Activated T-cell treated with anti-CD3 and anti-CD28 coated beads for 48 hours (primary cell): ENCODE measurements at places on chromosomes 5 and 9.

DNA sequence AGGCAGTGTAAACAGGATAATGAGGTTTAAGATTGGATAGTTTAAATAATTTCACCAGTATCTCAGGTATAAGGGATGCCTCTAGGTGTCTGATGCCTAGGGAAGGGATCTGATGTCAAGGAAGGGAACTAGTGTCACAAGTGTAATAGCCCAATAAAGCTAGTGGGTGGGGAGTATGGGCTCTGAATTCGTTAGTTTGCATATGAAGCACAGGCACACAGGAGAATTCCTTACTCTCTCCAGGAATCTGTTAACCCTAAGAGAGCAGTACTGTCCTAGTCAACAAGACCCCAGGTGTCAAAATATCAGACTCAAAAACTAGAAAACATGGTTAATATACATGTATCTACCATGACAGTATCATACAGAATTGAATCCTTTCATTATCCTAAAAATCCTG lies 352.5 kb upstream of the CYLC2 start:
- no peak for DNase-seq

DNA sequence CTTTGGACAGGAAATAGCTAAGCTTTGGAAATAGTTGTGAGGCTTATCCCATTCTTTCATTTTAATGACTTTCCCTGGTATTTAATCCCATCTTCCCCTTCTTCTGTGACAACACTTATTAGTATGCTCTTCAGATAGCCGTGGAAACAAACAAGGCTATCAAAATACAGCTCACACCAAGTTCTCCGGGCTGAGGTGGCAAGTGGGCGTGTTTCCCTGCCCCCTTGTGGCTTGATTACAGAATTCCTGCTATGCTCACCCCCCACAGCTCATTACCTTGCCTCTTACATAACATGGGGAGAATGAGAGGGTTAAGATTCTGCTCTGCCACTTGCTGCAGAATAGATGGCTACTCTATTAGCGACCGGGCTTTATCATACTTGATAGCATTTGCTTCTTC lies 437.1 kb upstream of the TLE4 start:
- DNase-seq: no peak

DNA sequence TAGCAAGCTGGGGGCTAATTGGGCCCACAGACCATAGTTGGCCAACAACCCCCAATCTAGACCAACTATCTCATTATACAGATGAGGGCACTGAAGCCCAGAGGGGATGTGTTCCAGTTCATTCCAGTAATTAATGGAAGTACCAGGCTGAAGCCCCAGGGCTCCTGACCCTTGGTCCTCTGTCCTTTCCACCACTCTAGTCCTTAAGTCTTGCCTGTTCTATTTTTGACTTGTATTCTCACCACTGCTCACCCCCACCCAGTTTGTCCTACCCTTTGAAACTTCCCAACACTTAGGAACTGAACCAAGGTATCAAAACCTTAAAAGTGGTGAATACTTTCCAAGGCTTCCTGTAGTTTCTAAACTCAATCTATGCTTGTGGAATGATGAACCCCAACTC lies 407.4 kb downstream of the ENC1 start:
- DNase-seq: no peak

DNA sequence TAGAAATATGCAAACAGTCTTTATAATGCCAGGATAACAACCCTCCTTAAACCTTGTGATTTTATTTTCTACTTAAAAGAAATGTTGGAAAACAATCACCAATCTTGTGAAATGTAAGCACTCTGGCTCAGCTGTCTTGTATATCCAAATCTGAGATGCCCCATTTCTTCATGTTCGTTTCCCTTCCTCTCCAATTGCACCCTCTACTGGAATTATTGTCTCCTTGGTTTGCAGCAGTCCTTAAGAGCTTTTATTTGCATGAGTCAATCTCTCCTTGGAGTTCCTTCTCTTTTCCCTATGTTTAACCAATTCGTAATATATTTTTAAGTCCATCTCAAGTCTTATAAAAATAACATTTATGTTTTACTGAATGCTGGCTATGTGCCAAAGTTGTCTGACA lies 362.0 kb upstream of the CDH10 start:
- no peak for DNase-seq

GRCh38 chr5:31029925-31030324 lies 163.6 kb upstream of the CDH6 start:
- DNase-seq: no peak

DNA sequence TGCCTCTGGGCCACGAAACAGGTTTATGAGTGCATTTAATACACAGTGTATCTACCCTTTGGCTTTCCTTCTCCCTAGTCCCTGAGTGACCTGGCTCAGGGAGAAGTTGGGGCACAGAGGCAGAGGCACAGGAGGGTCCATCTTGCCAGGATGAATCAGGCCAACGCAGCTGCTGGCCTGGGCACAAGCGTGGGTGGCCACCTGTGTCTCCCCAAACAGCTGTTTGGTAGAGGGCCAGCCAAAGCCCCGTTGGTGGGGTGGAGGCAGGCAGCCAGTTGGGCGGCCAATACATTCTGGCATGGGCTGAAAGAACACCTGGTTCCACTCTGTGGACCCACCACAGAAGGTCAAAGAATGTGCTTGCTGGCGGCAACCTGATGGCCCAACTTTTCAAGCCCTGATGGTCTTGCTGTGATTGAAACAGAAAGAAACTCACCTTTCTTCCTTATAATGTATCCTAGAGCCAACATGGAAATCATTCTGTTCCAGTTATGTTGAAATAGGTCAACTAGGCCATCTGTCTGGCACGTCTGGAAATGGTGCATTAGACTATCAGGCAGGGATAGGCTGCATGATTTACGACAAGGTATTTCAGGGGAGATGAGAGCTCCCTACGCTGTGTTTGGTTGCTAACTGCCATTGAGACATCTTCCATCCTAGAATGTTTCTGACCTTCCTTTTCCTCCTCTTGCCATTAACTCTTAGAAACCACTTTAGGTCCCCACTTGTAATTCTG lies 337.4 kb downstream of the ADAMTS6 start:
- DNase-seq: no peak

DNA sequence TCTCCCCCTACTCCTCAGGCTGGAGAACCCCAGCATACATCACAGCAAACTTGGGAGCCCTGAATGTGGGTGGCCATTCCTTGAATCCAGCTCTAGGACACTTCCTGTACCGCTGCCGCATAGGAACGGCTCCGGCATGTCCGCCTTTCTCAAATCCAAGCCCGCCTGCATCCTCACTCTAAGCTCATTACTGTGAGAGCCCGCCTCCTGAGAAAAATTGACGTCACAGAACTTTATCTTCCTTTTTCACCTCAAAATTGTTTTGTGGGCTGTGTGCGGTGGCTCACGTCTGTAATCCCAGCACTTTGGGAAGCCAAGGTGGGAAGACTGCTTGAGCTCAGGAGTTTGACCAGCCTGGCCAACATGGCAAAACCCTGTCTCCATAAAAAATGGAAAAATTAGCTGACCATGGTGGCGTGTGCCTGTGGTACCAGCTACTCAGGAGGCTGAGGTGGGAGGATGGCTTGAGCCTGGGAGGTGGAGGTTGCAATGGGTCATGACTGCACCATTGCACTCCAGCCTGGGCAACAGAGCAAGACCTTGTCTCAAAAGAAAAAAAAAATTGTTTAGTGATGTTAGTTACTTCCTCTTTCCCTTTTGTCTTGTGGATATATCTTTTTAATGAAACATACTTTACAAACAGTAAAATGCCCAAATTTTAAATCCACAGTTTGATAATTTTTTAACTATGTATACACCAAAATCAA lies 22.8 kb downstream of the RNF44 start:
- DNase-seq: no peak

DNA sequence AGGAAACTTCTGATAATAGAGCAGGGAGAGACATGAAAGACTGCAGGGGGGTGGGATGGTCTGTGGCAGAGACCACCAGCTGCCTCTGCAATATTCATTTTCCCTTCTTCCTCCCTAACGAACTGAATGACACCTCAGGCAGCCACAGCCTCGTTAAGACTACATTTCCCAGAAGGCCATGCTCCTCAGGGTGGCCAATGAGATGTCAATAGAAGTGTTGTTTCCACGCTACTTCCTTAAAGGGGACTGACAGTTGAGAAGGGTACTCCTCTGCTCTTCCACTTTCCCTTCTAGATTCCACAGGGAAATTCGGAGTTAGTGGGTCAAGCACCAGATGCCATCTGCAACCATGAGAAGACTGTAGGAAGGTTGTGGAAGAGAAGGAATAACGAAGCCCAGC lies 52.0 kb upstream of the DAPK1 start:
- DNase-seq: no peak

DNA sequence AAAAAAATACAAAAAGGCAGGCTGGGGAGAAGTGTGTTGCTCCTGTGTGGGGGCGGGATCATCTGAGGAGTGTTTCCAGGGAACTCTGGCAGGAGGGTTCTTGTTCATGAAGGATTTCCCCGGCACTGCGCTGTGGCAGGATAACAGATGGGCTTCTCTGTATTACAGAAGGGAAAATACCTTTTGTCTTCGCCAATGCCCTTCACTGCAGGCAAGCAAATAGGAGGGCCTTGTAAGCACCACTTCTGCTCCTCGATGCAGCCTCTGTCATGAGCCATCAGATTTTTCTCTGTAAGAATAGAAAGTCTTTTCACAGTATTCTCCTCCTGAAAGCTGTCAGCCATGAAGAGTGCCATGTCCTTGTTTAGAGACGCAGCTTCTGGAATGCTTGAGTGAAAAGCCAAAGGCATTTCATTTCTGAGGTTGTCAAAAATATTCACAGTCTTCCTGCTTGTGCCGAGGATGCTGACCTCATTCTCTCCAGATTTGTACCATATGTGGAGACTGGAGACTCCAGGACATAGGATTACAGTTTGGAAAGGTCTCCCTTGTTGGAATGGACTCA lies 294.0 kb downstream of the YTHDC2 start:
- no peak for DNase-seq

GRCh38 chr9:134492721-134493460 lies 148.7 kb upstream of the COL5A1 start:
- DNase-seq: no peak

- DNase-seq: no peak
These were observed 50.8 kb downstream of the GPR21 start for GRCh38 chr9:123084256-123084655.

GRCh38 chr9:89323390-89323789 lies 5.1 kb downstream of the SECISBP2 start:
- DNase-seq: no peak

- no peak for DNase-seq
These were observed at the start of gene TENT4A for GRCh38 chr5:6713274-6714225. Gene TENT4A (plus strand): TSS chr5:6713432. CDS start chr5:6713984, 552 bp downstream.

- no peak for DNase-seq
These were observed 338.6 kb upstream of the TNC start for GRCh38 chr9:115456515-115456914.

GRCh38 chr5:128304088-128304487 lies 220.5 kb downstream of the SLC12A2 start:
- DNase-seq: no peak

DNA sequence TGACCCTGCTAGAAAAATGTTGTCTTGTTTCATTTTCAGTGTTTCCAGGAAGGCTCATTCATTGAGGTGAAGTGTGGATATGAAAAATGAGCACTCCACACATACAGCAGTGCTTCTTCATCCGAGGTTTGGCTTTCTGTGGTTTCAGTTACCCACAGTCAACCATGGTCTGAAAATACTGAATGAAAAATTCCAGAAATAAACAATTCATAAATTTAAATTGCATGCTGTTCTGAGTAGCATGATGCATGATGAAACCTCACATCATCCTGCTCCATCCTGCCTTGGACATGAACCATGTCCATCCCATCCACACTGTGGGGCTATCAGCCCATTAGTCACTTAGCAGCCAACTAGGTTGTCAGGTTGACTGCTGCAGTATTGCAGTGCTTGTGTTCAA lies 10.4 kb upstream of the SLC45A2 start:
- no peak for DNase-seq

DNA sequence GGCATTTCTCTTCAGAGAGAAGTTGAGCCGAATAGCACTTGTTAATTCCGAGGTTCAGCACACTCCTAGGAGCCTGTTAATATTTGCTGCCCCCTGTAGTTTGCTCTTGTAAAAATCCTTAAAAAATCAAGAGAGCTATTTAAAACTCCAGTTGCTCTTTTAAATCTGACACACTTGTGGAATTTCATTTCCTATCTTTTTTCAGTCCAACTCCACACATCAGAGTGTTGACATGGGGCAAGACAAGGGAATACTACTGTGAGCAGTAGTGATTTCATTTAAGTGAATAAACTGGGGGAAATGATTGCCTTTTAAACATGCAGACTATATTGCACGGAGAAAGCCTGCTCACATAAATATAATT lies 1096.3 kb upstream of the DMAC1 start:
- DNase-seq: no peak

GRCh38 chr9:135126451-135127187 lies 39.2 kb downstream of the OLFM1 start:
- DNase-seq: no peak

DNA sequence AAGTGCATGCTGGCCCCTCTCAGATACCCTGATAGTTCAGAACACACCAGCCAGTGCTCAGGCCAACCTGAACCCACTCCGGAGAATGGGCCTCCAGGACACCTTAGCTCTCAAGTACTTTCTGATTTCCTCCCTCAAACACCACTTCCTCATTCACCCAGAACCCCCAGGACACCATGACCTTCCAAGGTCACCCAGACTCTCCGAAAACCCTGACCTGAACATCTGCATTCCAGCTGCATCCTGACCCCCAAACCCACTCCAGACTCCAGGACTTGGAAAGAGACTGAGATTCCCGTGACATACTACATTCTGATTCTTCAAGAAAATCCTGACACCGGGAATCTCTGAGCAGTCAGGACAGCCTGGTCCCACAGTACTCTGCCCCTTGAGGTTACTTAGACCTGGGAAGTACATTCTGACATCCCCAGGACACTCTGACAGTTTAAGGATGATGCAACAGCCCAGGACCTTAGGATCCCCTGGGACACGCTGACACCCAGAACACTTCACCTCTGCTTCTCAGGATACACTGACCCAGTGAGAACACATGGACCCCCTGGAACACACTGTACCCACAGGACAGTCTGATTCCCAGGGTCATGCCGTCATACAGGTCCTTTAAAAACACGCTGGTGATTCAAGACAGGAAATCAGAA lies 747 bp upstream of the PROP1 start:
- no peak for DNase-seq

GRCh38 chr9:16387382-16387781 lies 483.1 kb downstream of the BNC2 start:
- no peak for DNase-seq

GRCh38 chr5:138305797-138306196 lies 25.8 kb downstream of the CDC25C start:
- no peak for DNase-seq

- DNase-seq: no peak
These were observed 80.6 kb downstream of the FBXO4 start for GRCh38 chr5:42005561-42006153.

- no peak for DNase-seq
These were observed 167.1 kb downstream of the PIK3R1 start for GRCh38 chr5:68382640-68383039.

GRCh38 chr5:149782895-149783586 lies 52.9 kb downstream of the PPARGC1B start:
- DNase-seq: no peak

GRCh38 chr9:126621919-126622735 lies 8.4 kb downstream of the LMX1B start:
- DNase-seq: no peak
